Left lobe of liver (tissue), 2 donors: ENCODE measurements at places on chromosomes 13 and 19.

- no peak for DNase-seq
These were observed 605.3 kb upstream of the SPRY2 start for GRCh38 chr13:80946008-80946802.

DNA sequence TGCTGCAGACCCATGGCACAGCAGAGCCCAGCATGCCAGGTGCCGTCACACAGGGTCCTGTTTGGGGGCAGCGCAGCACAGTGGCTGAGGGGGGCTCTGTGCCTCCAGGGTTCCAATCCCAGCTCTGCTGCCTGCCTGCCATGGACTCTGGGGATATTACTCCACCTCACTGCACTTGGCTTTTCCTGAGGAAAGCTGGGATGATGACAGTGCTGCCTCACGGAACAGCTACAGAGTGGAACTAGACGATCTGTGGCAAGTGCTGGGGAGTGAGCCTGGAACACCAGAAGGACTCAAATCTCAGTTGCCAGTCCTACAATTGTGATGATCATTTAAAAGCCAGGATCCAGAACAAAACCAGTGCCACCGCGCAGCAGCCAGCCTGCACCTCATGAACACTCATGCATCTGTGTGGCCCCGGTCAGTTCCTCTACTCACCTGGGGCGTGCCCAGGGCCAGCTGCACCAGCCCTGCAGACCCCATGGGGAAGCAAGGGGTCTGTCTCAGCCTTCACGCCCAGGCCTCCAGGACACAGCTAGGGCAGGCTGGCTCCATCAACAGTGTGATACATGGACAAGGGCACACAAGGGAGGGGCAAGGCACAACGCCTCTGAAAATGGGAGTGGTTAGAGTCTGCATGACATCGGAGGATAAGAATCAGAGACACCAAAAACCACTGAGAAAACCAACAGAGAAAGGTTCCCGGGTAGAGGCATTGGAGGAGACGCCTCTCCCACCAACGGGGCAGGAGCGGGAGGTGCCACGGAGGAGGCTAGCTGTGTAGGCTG lies 55.2 kb downstream of the ATP7B start:
- DNase-seq: no peak

GRCh38 chr19:2391118-2391725 lies 31.2 kb downstream of the TMPRSS9 start:
- DNase-seq: no peak

GRCh38 chr19:33727331-33727998 lies 69.2 kb upstream of the KCTD15 start:
- DNase-seq: no peak

DNA sequence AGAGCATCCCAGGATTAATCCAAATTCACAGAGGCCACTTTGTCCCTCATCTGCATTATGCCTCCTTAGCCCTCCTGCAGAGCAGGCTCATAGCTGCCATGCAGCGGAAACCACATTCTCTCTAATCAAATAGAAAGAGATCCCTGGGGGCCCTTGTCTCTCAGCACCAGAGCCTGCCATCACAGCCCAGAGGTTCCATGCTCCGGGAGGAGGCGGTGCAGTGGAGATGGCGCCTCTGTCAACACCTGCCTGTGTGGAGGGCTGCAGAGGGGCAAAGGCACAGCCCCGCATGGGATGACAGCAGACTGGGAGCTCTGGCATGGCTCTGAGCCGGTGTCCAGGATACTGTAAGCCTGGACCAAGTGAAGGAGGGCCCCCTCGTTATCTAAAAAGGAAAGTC lies 111.3 kb downstream of the SLC7A1 start:
- DNase-seq: no peak

- no peak for DNase-seq
These were observed 178.0 kb upstream of the KL start for GRCh38 chr13:32837973-32838927.

GRCh38 chr13:109162248-109163036 lies 533.0 kb downstream of the MYO16 start:
- DNase-seq: no peak

DNA sequence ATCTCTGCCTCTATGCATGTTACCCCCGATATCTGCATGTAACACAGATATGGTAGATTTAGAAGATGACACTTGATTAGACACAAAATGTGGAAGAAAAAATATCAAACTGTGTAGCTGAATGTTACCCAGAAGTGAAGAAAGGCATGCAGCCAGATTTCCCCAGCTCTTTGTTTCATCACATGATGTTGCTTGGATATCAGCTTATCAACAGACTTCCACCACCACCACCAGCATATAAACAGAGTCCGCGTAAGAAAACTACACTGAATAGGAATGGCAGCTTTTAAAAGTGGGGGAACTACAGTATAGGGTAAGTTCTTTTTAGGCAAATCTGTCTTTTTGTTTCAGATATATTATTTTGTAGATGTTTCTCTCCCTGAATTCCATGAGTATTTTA lies at the start of gene FAM216B:
FAM216B (plus strand) TSS at position 233 of the 400 bp plus-strand sequence. CDS start 2,484 bp downstream, outside the sequence.
- DNase-seq: no peak
